Mesothelial cell of epicardium (in vitro differentiated cells): ENCODE measurements at places on chromosomes 1 and 21. TPM values are rescaled to one million over a fixed set of nuclear protein-coding genes. Genes with fewer than 3 reads are reported as not detected.

DNA sequence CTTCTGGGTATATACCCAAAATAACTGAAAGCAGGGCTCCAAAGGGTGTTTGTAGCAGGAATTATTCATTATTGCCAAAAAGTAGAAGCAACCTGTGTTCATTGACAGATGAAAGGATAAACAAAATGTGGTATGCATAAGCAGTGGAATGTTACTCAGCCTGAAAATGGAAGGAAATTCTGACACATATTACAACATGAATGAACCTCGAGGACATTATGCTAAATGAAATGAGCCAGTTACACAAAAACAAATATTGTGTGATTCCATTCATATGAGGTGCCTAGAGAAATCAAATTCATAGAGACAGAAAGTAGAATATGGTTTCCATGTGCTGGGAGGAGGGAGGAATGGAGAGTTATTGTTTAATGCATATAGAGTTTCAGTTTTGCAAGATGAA, 86.3 kb upstream of the ARTN start:
- DNase-seq: no peak

DNA sequence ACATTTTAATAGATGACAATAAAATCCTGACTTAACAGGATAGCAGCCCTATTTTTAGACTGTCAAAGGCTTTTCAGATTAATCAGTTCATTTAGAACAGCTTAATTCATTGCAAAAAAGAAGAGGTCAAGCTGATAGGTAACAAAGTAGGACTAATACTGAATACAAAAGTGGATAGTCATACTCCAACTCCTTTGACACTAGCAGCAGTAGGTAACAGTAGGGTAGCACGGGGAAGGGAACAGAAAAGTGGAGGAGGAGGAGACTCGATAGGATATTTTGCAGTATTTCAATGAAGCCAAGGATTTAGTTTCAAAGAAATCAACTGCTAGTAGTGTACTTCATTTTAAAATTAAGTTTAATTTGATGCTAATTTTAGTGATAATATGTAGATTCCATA, 51.1 kb downstream of the USP1 start:
- DNase-seq: no peak

HSPB7 gene
- total RNA-seq: 5.0 to 6.3 TPM (median 6.3 TPM) in 3 replicates

CASQ2 gene
- total RNA-seq: 0.09 to 0.24 TPM (median 0.13 TPM) in 3 replicates

GRCh38 chr1:3066250-3066711, 2.7 kb upstream of the PRDM16 start:
- DNase-seq: no peak
